ENCODE measurements at places on chromosomes 1 and 21.

DNA sequence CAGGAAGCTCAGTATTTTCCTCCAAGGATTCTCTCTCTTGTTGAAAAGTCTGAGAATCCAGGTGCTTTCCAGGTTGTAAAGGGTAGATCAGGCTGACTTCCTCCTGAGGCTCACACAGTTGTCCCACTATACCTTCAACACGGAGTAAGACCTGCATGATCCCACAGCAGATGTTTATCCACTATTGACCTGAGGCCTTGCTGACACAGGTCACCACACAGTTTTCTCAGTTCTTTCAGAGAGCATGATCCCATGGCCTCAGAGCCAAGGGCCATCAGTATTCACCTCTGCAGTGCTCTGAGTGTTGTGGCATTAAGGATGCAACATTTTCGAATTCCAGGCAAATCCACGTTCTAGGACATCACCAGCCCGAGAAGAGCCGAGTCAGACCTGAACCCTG, 60.5 kb upstream of the ABCD3 start:
- no peak for DNase-seq

GRCh38 chr1:184624626-184625025, 130.0 kb downstream of the EDEM3 start:
- DNase-seq = no peak

GRCh38 chr21:25490742-25491141, 116.5 kb downstream of the MRPL39 start:
- no peak for DNase-seq

GRCh38 chr1:18088077-18088594, 19.5 kb upstream of the IGSF21 start:
- no peak for DNase-seq

- DNase-seq = no peak
Measured at GRCh38 chr1:227559499-227559898, 3.9 kb upstream of the ZNF678 start.
